ENCODE measurements at places on chromosomes 6 and 20. TPM values are rescaled to one million over a fixed set of nuclear protein-coding genes. Genes with fewer than 3 reads are reported as not detected.
A peak's percentile ranks its signal among the peaks of the same experiment; 100 is the strongest.

DNA sequence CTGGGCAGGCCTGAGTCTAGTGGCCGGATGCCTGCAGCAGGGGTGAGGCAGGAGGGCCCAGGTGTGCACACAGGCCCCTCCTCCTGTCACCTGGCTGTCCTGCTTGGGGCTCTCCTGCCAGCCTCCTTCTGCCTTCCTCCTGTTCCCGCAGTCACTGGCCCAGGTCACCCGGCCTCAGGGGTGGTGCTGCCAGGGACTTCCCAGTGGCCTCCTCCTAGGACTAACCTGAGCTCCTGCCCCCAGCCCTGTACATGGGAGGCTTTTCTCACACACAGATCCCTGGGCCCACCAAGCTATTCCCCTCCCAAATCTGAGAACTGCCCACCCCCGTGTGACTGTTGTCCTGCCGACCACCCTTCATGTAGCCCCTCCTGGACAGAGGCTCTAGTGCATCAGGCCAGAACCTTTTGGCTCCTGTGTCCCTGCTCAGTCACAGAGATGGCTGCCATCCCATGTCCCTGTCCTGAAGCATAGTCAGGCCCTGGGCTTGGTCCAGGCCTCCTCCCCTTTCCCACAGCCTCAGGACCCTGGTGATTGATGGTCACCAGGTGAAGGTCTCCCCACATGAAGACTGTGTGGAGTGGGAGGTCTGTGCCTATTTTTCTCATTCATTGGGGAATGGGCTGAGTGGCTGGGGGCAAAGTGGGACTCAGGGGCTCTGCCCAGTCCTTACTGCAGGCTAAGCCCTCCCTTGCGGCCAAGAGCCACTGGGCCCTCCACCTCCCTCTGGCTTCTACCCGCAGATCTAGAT is 1.1 kb upstream of the ULBP1 start:
- peaks cover 11% of the 10 kb centered on the region for H3K4me1 ChIP-seq
- peak overlapping the region; percentile 88 for H3K4me3 ChIP-seq
- no peak for DNase-seq
- H3K27ac ChIP-seq, result peak overlapping the region; percentile 80
- no peaks in the 10 kb centered on the region for H3K36me3 ChIP-seq
- H3K27me3 ChIP-seq, result no peaks in the 10 kb centered on the region

DNA sequence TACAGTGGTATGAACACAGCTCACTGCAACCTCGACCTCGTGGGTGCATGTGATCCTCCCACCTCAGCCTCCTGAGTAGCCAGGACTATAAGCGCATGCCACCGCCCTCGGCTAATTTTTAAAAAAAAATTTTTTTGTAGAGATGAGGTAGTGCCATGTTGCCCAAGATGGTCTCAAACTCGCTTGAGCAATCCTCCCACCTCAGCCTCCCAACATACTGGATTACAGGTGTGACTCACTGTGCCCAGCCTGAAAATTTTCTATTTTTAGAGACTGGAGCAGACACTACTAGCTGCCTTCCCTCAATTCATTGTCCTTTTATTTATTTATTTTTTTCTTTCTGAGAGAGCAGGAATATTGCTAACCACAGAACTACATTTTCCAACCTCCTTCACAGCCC is 20.3 kb upstream of the GTF3C6 start:
- H3K27ac ChIP-seq, result no peak overlapping the region
- no peaks in the 10 kb centered on the region for H3K36me3 ChIP-seq
- no peaks in the 10 kb centered on the region for H3K27me3 ChIP-seq
- H3K4me3 ChIP-seq, result no peak overlapping the region
- no peaks in the 10 kb centered on the region for H3K4me1 ChIP-seq
- no peak for DNase-seq

DNA sequence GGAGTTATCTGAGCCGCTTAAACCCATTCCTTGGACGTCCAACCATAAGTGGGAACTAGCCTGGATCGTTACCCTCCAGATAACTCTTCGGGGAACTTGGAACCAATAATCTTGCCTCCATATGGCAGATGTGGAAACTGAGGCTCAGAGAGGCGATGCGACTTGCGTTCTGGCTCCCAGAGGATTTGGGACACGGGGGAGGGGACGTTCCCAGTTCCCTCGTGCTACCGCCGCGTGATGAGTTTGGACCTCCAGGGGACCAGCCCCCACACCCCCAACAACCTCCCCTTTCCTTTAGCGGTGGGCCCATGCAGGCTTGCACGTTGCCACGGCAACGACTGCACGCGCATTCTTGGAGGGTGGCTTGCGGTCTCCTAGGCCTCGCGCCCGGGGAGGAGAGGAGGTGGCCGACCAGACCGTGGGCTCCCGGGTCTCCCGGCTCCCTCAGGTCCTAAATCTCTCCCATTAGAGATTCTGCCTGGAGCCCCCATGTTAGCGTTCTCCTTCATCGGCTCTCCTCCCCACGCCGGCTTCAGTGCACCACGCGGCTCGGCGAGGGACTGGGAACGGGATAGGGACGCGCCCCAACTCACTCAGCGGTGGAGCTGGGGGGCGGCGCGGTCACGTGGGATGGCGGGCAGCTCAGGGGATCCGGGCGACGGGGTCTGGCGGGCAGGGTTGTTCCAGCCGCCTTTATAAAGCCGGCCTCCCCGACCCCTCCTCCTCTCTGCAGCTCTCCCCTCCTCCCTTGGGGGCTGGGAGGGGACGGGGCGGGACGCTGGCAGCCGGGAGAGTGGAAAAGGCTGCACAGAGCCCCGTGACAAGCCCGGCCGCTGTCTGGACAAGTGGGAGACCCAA is at the start of gene PLTP:
TSS of gene PLTP (minus strand) at position 670 of the 858 bp plus-strand sequence. CDS start 703 bp downstream, outside the sequence.
- H3K27ac ChIP-seq, result peak within 1 kb of the TSS; percentile 38
- peaks cover 22% of the 10 kb centered on the region for H3K4me1 ChIP-seq
- DNase-seq, result peak; percentile 75
- 0 out of 2 replicates have a peak, but pooled peaks cover 4% of the 10 kb centered on the region for H3K36me3 ChIP-seq
- H3K27me3 ChIP-seq, result no peaks in the 10 kb centered on the region

DNA sequence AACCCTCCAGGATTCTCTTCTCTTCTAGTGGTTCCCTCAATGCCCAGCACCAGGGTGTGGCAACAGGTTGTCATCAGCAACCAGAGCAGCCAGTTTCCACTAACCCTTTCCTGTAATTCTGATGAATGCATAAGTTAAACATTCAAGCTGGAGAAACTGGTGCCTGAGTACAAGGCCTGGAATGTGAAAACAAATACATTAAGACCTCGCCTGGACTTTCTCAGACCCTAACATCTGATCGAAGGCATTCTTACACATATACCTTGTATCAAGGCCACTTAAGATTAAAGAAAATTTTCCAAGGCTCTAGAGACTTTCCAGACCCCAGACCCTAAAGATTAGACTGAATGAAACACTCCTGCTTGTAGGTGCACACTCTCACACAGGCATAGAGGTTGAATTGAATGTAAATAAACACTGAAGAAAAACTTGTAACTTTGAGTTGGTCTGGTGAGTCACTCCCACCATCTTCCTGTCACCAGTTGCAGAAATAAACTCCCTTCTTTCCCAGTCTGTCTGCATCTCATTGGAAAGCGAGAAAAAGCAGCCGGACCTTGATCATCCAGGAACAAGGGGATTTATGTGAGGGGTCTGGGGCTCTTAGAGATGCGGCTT is 9.0 kb downstream of the LRP11 start:
- no peaks in the 10 kb centered on the region for H3K27me3 ChIP-seq
- peak; percentile 98 for DNase-seq
- peaks cover 90% of the 10 kb centered on the region for H3K4me1 ChIP-seq
- peak overlapping the region; percentile 57 for H3K4me3 ChIP-seq
- peak overlapping the region; percentile 96 for H3K27ac ChIP-seq

GRCh38 chr6:169972101-169972651 is 220.8 kb downstream of the ERMARD start:
- H3K4me3 ChIP-seq, result no peak overlapping the region
- DNase-seq, result no peak
- no peaks in the 10 kb centered on the region for H3K36me3 ChIP-seq
- H3K27me3 ChIP-seq, result peaks cover 72% of the 10 kb centered on the region

- no peaks in the 10 kb centered on the region for H3K4me1 ChIP-seq
- H3K4me3 ChIP-seq, result no peak overlapping the region
- H3K27ac ChIP-seq, result no peak overlapping the region
- DNase-seq, result no peak
- no peaks in the 10 kb centered on the region for H3K27me3 ChIP-seq
Observed at GRCh38 chr6:156808287-156808686, 31.1 kb downstream of the ARID1B start.

GRCh38 chr6:114075300-114075699 is 104.4 kb upstream of the HDAC2 start:
- no peak for DNase-seq
- no peaks in the 10 kb centered on the region for H3K4me1 ChIP-seq
- no peak overlapping the region for H3K4me3 ChIP-seq
- H3K36me3 ChIP-seq, result no peaks in the 10 kb centered on the region

- no peak for DNase-seq
- peaks cover 31% of the 10 kb centered on the region for H3K36me3 ChIP-seq
- H3K27me3 ChIP-seq, result no peaks in the 10 kb centered on the region
- H3K4me1 ChIP-seq, result peaks cover 28% of the 10 kb centered on the region
- H3K4me3 ChIP-seq, result peak overlapping the region; percentile 83
- H3K27ac ChIP-seq, result peak overlapping the region; percentile 85
Observed at GRCh38 chr20:58892141-58892931, 39.8 kb downstream of the GNAS start.

- no peaks in the 10 kb centered on the region for H3K27me3 ChIP-seq
- H3K4me1 ChIP-seq, result no peaks in the 10 kb centered on the region
- no peak overlapping the region for H3K27ac ChIP-seq
- no peaks in the 10 kb centered on the region for H3K36me3 ChIP-seq
Observed at GRCh38 chr6:3277851-3278416, 19.2 kb downstream of the PSMG4 start.

DNA sequence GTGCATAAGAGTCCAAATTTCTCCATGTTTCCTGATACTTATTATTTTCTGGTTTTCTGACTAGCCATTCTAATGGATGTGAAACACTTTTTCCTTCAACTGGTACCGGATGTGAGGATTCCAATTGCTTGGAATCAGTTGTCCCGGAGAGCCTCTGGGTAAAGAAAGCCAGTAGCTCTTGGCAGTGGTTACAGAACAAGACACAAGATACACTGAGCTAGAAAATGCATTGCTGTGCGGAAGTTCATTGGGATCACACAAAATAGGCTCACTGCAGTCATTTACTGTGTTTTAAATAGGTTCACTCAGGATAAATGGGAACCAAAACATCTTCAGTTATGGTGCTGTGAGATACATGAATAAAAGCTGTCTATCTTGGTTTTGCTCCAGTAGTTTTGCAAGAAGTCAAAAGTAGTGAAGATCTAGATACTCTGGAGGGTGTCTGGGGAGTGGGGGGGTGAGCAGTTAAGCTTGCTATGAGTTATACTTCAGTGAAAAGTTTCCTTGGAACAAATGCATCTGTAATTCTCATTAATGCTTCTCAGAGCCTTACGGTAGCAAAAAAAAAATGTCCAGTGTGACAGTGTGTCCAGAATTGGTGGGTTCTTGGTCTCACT is 54.4 kb upstream of the RNF182 start:
- H3K36me3 ChIP-seq, result no peaks in the 10 kb centered on the region
- no peak for DNase-seq
- no peaks in the 10 kb centered on the region for H3K27me3 ChIP-seq

- H3K4me3 ChIP-seq, result no peak overlapping the region
- no peaks in the 10 kb centered on the region for H3K27me3 ChIP-seq
- peaks cover 53% of the 10 kb centered on the region for H3K4me1 ChIP-seq
- H3K36me3 ChIP-seq, result no peaks in the 10 kb centered on the region
Observed at GRCh38 chr6:105207524-105208269, 27.9 kb upstream of the POPDC3 start.

- peak overlapping the region; percentile 79 for H3K4me3 ChIP-seq
- H3K27ac ChIP-seq, result peak overlapping the region; percentile 76
- DNase-seq, result no peak
- H3K36me3 ChIP-seq, result peaks cover 12% of the 10 kb centered on the region
- no peaks in the 10 kb centered on the region for H3K27me3 ChIP-seq
- H3K4me1 ChIP-seq, result peaks cover 26% of the 10 kb centered on the region
Observed at GRCh38 chr20:46688151-46689081, 828 bp downstream of the TP53RK start.

DNA sequence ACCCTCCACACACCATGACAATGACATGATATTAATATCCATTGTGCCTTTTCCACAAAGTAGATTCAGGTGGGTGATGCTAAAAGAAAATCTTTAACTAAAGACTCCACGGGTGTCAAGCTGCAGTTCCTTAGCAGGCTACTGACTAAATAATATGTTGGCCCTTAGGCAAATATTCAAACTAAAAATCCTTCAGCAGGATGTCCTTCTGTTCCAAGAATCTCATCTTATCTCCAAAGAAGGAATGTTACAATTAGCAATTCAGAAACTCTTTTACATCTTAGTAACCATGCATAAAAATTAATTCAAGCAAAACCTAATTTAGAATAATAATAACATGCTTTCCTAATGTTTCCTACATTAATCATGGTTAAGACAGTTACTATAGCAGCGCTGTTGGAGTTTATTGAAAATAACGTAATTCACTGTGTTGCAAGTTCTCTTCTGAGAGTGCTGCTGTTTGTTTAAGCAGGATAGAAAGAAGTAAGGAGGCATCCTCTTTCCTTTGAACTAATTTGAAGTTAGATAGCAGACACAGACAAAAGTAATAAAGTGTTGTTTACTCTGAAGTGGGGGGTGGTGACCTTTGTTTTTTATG is 414.8 kb upstream of the CDH4 start:
- H3K27me3 ChIP-seq, result 0 out of 2 replicates have a peak, but pooled peaks cover 6% of the 10 kb centered on the region
- H3K36me3 ChIP-seq, result no peaks in the 10 kb centered on the region
- no peak overlapping the region for H3K27ac ChIP-seq
- no peaks in the 10 kb centered on the region for H3K4me1 ChIP-seq
- DNase-seq, result no peak

DNA sequence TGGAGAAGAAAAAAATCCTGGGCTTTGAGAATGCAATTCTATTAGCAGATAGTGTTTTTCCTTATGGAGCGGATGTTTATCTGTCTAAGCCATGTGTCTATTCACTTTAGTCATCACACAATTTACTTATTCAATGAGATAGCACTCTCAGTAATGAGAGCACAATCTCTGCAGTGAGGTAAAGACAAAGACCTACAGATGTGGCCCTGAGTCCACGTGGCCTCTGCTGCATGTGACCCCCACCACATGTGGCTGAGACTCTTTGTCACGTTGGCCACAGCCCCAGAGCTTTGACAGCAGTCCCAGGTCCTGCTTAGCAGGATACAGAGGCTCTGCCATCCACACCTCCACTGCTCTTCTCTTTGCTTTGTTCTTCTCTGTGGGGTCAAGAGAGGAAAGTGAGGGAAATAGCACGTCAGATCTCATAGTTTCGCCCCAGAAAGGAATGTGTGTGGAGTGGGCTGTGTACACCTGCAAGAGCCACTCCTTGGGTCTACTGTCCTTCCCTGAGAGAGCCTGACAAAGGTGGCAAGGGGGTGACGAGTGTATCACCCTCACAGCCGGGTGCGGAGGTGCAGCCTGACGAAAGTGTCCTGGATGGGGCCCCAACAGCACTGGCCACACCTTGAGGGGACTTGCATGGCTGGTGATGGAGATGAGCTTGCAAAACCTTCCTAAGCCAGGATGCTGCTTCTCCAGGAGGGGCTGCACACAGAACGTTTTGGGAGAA is 40.7 kb downstream of the ZNF831 start:
- H3K27me3 ChIP-seq, result peaks cover 97% of the 10 kb centered on the region
- H3K36me3 ChIP-seq, result no peaks in the 10 kb centered on the region
- H3K27ac ChIP-seq, result no peak overlapping the region

The MMP24 gene
- 0.45 TPM for total RNA-seq

The FAM162B gene
- not detected for total RNA-seq

The PRPH2 gene
- not detected for total RNA-seq

The DSTN gene
- 296 TPM for total RNA-seq
